Temporal lobe (tissue), 4 donors: ENCODE measurements at places on chromosomes 3 and 15. TPM values are rescaled to one million over a fixed set of nuclear protein-coding genes. Genes with fewer than 3 reads are reported as not detected.

PPP2R3A gene
- total RNA-seq: 29.7 TPM

FETUB gene
- total RNA-seq: not detected

METTL6 gene
- total RNA-seq: 56.3 TPM

AMT gene
- 3.9 TPM for total RNA-seq

CCDC80 gene
- total RNA-seq: 5.4 TPM

GOLGA8T gene
- total RNA-seq: 0.49 TPM

MYL3 gene
- total RNA-seq: 0.49 TPM

CHAC1 gene
- 2.7 TPM for total RNA-seq

ITIH3 gene
- not detected for total RNA-seq

SLC28A1 gene
- total RNA-seq: not detected

CASR gene
- total RNA-seq: not detected

SLC22A13 gene
- total RNA-seq: under 0.01 TPM

CLDN18 gene
- under 0.01 TPM for total RNA-seq

SH3GL3 gene
- total RNA-seq: 129 TPM

CMSS1 gene
- 12.3 TPM for total RNA-seq

B2M gene
- 223 TPM for total RNA-seq

ZDHHC3 gene
- total RNA-seq: 31.5 TPM

VEPH1 gene
- total RNA-seq: 14.3 TPM

ANKUB1 gene
- total RNA-seq: 0.25 TPM

BFSP2 gene
- 0.25 TPM for total RNA-seq

FGF12 gene
- 103 TPM for total RNA-seq

CHRFAM7A gene
- 2.7 TPM for total RNA-seq

EPHB1 gene
- 29.0 TPM for total RNA-seq

SCAPER gene
- 77.7 TPM for total RNA-seq

PTPN23 gene
- 15.0 TPM for total RNA-seq

C3orf70 gene
- 27.5 TPM for total RNA-seq

HYAL1 gene
- total RNA-seq: 0.49 TPM

MED12L gene
- total RNA-seq: 5.4 TPM

LRRC2 gene
- total RNA-seq: 2.5 TPM

SRP14 gene
- 101 TPM for total RNA-seq

LIPH gene
- not detected for total RNA-seq

CRYGS gene
- 1.5 TPM for total RNA-seq

GPR15 gene
- not detected for total RNA-seq

HES1 gene
- total RNA-seq: 16.2 TPM

MESP2 gene
- not detected for total RNA-seq

NPAP1 gene
- 0.49 TPM for total RNA-seq

STRIT1 gene
- not detected for total RNA-seq

HGD gene
- 0.98 TPM for total RNA-seq

RLBP1 gene
- 0.98 TPM for total RNA-seq

CILP gene
- 0.25 TPM for total RNA-seq

ACVR2B gene
- total RNA-seq: 32.9 TPM

AADACL2 gene
- not detected for total RNA-seq

GOLGA6B gene
- total RNA-seq: not detected

ERICH6 gene
- 0.25 TPM for total RNA-seq

LRRIQ4 gene
- 0.49 TPM for total RNA-seq

SECISBP2L gene
- 85.6 TPM for total RNA-seq

KCNMB3 gene
- total RNA-seq: 1.7 TPM

CEP19 gene
- total RNA-seq: 6.9 TPM

IQCF5 gene
- not detected for total RNA-seq

SLC41A3 gene
- 52.1 TPM for total RNA-seq

STAB1 gene
- 5.9 TPM for total RNA-seq

SLC7A14 gene
- total RNA-seq: 5.2 TPM

SAXO2 gene
- total RNA-seq: 4.7 TPM

C3orf18 gene
- 8.9 TPM for total RNA-seq

SEMA7A gene
- 25.8 TPM for total RNA-seq

CPN2 gene
- not detected for total RNA-seq

GABRB3 gene
- 102 TPM for total RNA-seq

IL17RB gene
- total RNA-seq: 2.2 TPM

NR2F2 gene
- 4.4 TPM for total RNA-seq
